A549 treated with AZD2906 at 1 μM for 4 hours (cell line): ENCODE measurements at places on chromosomes 11 and 22. TPM values are rescaled to one million over a fixed set of nuclear protein-coding genes. Genes with fewer than 3 reads are reported as not detected.

Gene TECTA
- 0.02 to 0.14 TPM (median 0.06 TPM) in 5 replicates for total RNA-seq

Gene SYT9
- total RNA-seq: 0.07 to 0.17 TPM (median 0.11 TPM) in 5 replicates

Gene BAIAP2L2
- total RNA-seq: 5.1 to 8.5 TPM (median 8.0 TPM) in 5 replicates

Gene LDHAL6A
- not detected in 5 replicates for total RNA-seq

Gene PNPLA5
- total RNA-seq: 0.03 to 0.07 TPM (median 0.06 TPM) in 3 of 5 replicates, not detected in the others

Gene OR52E8
- total RNA-seq: not detected in 5 replicates

Gene CDC42BPG
- total RNA-seq: 1.3 to 1.8 TPM (median 1.5 TPM) in 5 replicates

Gene TRIM51
- not detected in 5 replicates for total RNA-seq

Gene JAM3
- 3.6 to 4.3 TPM (median 4.0 TPM) in 5 replicates for total RNA-seq

Gene LMNTD2
- total RNA-seq: 1.4 to 3.0 TPM (median 2.9 TPM) in 5 replicates

Gene SAA4
- total RNA-seq: not detected in 5 replicates

Gene C11orf87
- total RNA-seq: 0.01 to 0.02 TPM (median 0.01 TPM) in 4 of 5 replicates, not detected in the other

Gene APOL4
- 0.01 to 0.05 TPM (median 0.03 TPM) in 4 of 5 replicates, not detected in the other for total RNA-seq

Gene CALCB
- total RNA-seq: 0.11 to 0.20 TPM (median 0.15 TPM) in 5 replicates

Gene OR52I1
- not detected in 5 replicates for total RNA-seq

Gene DEPDC7
- total RNA-seq: 6.0 to 6.9 TPM (median 6.8 TPM) in 5 replicates

Gene MUC6
- 0.05 TPM in 1 of 5 replicates, not detected in the others for total RNA-seq

Gene OMP
- total RNA-seq: not detected in 5 replicates
